ENCODE measurements at places on chromosomes 11 and 22.

- no peak for DNase-seq
Measured at GRCh38 chr11:80727315-80727714, 1286.5 kb upstream of the TENM4 start.

DNA sequence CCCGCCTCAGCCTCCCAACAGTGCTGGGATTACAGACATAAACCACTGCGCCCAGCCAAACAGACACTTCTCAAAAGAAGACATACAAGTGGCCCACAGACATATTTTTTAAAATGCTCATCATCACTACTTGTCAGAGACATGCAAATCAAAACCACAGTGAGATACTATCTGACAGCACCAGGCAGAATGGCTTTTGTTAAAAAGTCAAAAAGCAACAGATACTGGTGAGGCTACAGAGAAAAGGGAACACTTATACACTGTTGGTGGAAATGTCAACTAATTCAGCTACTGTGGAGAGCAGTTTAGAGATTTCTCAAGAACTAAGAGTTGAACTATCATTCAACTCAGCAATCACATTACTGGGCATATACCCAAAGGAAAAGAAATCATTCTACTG lies 67.0 kb downstream of the ARHGAP20 start:
- DNase-seq = no peak

GRCh38 chr11:129373489-129373953 lies 2.1 kb upstream of the BARX2 start:
- no peak for DNase-seq

DNA sequence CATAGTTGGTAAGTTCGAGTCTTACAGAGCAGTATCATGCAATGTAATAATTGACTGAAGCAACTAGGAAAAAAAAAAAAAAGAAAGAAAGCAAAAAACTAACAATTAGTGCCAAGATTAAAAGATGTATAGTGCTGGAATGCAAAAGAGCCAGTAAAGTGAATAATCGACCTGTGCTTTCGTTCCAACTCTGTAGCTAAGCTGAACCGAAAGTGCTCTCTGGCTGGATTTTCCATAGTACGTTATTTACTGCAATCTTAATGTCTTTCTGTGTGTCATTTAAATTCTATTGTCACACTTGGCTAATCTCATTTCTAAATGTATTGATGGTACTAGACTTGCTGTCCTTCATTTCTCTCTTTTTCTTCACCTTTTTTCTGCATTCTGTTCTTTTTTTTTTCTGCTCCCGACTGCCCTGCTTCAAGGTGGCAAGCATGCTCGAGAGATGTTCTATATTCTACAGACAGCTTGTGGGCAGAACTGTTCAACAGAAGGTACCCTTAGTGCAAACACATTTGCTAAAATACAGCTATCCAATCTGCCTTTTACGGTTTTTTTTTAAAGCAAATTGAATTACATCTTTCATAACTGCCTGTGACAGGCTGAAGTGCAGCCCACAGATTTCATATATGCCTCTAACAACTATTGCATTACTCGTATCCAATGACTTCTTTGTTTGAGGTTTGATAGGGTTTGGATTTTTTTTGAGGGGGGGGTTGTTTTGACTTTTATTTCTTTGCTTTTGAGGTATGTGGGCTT lies 204.2 kb upstream of the MTNR1B start:
- no peak for DNase-seq

GRCh38 chr11:123188508-123189165 lies 6.4 kb downstream of the CLMP start:
- DNase-seq = no peak

DNA sequence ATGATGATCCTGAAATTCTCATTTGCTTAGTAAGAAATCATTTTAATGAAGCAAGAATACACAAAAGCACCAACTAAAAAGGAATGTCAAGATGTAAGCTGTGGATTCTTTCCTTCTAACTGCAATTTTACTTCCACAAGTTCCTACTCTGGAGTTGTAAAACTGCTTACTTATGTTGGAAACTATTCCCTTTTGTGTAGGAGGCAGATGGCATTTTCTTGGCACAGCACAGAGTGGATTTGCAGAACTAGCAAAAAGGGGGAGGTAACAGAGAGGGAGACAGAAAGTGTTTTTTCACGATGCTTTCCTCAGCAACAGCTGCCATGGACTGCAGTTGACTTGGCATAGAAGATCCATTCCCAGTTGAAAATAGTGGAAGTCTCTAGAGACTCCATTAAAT lies 1112.0 kb upstream of the RAG2 start:
- no peak for DNase-seq

DNA sequence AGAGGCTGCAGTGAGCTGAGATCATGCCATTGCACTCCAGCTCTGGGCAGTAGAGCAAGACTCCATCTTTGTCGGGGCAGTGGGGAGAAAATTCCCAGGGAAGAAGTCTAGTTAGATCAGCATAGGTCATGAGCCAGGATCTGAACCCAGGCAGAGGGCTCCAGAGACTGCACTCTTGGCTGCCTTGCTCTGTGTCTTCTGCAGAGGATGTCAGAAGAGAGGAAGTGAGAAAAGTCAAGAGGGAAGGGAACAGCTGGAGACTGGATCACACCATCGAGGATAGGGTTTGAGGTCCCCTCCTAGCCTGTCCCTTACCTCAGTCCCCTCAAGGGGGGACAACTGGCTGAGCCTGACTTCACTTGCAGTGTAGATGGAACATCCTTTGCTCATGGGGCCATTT lies 5.8 kb downstream of the MYOD1 start:
- DNase-seq = no peak

- no peak for DNase-seq
Measured at GRCh38 chr11:46322759-46323158, 24.5 kb upstream of the DGKZ start.

DNA sequence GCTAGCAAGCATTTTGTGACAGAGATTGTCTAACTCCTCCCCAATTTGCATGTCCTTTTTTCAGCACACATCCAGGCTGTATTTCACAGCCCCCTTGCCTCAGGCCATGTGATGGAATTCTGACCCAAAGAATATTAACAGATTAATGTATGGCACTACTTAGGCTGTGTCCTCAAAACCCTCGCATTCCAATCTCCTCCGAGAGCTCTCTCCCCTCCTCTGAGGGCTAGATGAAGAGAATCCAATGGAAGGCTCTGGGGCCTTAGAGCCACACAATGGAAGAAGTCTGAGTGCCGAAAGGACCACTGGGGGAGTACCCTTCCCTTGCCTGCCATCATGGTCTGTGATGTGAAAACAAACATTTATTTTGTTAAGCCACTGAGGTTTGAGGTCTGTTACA lies 13.7 kb upstream of the NNMT start:
- DNase-seq = no peak

GRCh38 chr11:2992234-2992996 lies at the start of gene NAP1L4:
Gene NAP1L4, minus strand, starts transcription at chr11:2992329. Its CDS starts 13,109 bp downstream, at chr11:2979220.
- peak; percentile 95 for DNase-seq

- DNase-seq = no peak
Measured at GRCh38 chr11:47378010-47378835, at the start of gene SPI1. Gene SPI1, minus strand, starts transcription at chr11:47378547. Its CDS starts 194 bp downstream, at chr11:47378353.

DNA sequence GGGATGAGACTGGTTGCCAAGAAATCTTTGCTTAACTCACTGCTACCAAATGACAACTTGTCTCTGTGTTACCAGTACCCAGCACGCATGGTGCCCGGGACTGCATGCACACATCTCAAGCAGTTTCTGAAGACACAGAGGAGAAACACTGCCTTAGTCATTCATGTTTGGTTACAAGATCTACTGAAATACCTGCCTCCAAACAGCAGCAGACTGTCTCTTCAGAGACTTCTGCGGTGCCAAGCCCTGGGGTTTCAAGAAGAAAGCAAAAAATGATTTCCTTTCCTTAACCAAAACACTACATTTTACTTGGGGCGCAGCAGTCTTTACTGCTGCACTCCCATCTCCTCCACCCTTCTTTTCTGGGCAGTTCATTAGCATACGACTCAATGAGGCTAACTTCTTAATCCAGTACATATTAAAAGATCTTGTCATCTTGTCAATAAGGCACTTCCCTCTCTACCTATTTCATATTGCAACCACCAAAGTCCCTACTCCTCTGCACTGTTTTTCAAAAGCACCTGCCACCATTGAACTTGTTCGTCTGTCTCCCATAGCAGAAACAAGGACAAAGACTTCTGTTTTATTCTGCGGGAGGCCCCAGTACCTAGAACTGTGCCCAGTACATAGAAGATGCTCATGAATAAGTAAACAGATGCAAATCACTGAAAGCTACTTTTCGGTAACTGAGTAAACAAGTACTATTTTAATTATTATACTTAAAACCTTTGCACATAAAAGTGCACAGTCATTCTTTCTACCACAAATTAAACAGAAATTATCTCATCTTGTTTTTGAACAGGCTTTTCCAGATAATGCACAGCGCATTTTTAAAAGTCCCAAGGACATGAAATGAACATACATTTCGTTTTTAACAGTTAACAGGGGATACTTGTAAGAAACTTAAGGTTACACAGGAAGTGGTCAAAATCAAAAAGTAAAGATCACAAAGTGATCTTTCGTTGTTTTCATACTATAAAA lies 4.0 kb downstream of the NAP1L4 start:
- DNase-seq = no peak

GRCh38 chr11:456533-456932 lies 6.5 kb downstream of the PTDSS2 start:
- DNase-seq = no peak

- DNase-seq = no peak
Measured at GRCh38 chr11:101277036-101277435, 147.4 kb upstream of the PGR start.

DNA sequence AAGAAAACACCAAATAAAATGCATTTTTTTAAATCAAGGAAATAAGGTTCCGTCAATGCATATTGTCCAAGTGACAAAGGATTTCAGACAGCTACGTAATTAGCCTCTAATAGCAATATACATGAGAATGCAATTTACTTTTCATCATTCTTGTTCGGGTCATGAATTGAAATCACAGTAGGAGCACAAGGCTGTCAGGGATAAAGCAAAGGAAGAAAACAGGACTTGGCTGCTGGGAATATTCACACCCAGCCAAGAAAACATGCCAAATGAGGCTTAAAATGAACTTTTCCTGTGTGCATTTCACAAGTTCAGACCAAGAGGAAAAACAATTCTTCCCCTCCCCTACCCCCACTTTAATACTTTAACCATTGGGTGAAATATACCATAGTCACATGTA lies 188.6 kb downstream of the CWF19L2 start:
- no peak for DNase-seq

DNA sequence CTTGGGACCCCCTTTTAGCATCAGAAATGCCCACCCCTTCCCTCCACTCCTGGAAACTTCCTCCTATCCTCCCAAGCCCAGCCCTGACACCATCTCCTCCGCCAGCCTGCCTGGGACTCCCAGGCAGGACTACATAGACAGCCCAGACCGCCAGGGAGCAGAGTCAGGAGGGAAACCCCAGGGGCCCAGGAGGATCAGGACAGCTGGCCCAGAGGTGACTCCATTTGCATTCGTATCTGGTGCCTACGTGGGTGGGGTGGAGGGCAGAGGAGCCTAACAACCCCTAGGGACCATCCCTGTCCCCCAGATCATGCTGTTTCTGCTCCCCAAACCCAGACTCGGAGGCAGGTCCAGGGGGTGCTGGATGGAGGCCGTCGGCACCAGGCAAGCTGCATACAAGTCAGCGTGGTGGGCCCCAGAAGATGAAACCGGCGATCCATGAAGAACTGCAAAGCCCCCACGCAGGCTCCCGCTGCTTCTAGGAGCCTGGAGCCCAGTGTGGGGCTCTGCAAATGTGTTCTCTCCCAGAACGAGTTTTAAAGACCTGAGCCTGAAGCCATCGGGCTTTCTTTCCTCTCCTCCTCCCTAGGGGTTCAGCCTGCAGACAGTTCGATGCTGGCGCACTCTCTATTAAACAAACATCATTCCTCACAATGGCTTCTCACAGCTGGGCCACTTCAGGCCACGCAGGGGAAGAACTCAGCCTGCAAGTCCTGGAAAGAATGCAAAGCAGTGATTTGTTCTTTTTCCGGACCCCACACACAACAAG lies 1506.8 kb downstream of the BRD1 start:
- no peak for DNase-seq

GRCh38 chr11:114924042-114924441 lies 245.7 kb downstream of the NXPE2 start:
- DNase-seq = no peak

DNA sequence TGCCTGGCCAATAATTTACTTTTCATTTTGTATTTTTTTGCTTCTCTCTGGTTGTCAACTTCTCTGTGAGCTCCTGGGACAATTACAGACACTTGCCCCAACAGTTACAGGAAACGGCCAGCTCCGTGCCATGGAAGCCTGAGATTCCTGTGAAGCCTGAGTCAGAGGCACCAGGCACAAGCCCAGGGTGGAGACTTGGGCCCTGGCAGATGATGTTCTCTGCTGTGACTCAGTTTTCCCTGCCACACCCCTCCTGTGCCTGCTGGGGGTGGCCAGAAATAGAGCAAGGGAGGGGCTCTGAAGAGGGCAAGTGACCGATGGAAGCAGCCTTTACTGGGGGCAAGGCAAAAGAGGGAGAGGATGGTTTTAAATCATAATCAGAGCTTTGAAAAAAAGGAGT lies 4.9 kb downstream of the ATP5MGL start:
- DNase-seq = no peak

- no peak for DNase-seq
Measured at GRCh38 chr11:59669611-59670009, 773 bp upstream of the PATL1 start.

GRCh38 chr11:71115770-71116692 lies 136.3 kb downstream of the SHANK2 start:
- DNase-seq = no peak

DNA sequence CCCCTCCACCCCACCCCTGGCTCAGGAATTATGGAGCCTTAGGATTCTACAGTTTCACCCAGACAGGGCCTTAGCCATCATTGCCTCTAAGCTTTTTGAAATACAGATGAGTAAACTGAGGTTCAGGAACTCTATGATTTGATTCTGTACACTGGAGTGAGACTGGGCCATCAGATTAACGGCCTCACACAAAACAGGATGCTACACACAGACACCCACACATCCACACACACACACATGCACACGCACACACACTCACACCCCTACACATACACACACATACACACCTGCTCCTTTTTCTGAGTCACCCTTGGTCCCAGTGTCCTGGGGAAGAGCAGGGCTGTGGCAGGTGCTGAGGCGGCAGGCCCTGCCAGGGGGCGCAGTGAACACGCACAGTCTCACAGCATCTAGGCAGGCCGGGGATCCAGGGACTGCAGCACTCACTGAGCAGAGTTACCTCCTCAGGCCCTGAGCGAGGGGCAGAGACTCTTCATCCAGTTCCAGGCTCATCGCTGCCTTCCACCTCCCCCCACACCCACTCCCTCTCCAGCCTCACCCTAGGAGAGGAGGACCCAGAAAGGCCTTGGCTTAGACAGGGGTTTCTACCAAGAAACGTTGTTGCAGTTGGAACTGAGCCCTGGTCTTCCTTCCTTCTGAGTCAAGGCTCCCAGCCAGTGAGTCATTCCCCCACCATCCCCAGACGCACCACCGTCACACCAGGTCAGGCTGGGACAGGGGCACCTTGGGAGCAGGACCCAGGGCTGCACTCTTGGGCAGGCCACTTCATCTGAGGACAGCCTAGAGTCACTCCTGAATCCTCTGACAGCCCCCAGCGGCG lies 89.8 kb upstream of the PARVA start:
- no peak for DNase-seq

All from activated gamma-delta T cell (primary cell).